ENCODE measurements at places on chromosomes 1 and 21.

- DNase-seq, result no peak
Observed at GRCh38 chr1:180930687-180931086, 18.0 kb downstream of the KIAA1614 start.

GRCh38 chr1:215345766-215346165 lies 221.3 kb upstream of the KCTD3 start:
- DNase-seq, result no peak

- DNase-seq, result no peak
Observed at GRCh38 chr1:54364995-54365394, 41.2 kb downstream of the SSBP3 start.

- DNase-seq, result no peak
Observed at GRCh38 chr1:227900571-227901051, 47.1 kb downstream of the WNT9A start.

DNA sequence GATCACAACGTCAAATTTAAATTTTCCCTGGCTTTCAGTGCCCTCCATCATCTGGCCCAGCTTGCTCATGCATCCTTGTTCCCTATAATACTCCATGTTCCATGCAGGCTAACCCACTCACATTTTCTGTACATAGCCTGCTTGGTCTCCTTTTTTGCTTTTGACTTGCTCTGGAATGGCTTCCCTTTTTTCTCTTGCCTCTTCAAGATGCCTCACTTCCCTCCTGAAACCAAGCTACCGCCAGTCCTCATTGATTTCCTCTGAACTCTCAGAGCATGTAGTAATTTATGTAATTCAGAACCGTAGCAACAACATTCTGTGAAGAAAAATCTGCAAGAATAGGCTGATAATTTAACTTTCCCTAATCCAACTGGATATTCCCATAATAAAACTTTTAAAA lies 10.3 kb downstream of the CAP1 start:
- no peak for DNase-seq

- no peak for DNase-seq
Observed at GRCh38 chr1:19797827-19798226, 1.9 kb downstream of the TMCO4 start.
